ENCODE measurements at places on chromosomes 7 and 10.

- no peak for DNase-seq
These were observed 19.7 kb upstream of the ITGA8 start for GRCh38 chr10:15739254-15739970.

- no peak for DNase-seq
These were observed 1.5 kb downstream of the MAFK start for GRCh38 chr7:1531979-1532455.

GRCh38 chr10:89793649-89794254 lies 92.4 kb downstream of the KIF20B start:
- peak; percentile 75 for DNase-seq

- DNase-seq, result no peak
These were observed 144.8 kb upstream of the KLF14 start for GRCh38 chr7:130878785-130879184.

GRCh38 chr10:44640429-44640828 lies 255.5 kb upstream of the CXCL12 start:
- no peak for DNase-seq

DNA sequence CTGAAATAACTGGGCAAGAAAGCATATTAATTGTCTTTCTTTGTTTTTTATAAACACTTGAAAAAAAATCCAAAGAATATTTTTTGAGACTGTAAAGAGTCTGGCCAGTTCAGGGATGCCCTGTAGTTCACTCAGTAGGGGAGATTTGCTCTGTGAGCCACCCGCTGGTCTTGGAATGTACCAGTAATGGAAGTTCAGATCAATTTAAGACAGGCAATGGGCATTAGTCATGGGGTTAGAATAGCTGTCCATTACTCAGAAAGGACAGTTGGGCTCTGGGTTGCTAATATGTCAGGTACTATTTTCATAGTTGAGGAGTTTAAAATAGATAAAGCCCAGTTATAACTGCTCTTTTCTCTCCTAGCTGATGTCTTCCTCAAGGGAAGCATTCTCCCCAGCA lies 38.7 kb downstream of the A1CF start:
- DNase-seq, result no peak
